ENCODE measurements at places on chromosomes 7 and 10.

- no peak for DNase-seq
These were observed 26.6 kb downstream of the APBB1IP start for GRCh38 chr10:26464632-26465280.

GRCh38 chr10:62384447-62385081, 10.4 kb downstream of the ZNF365 start:
- no peak for DNase-seq

DNA sequence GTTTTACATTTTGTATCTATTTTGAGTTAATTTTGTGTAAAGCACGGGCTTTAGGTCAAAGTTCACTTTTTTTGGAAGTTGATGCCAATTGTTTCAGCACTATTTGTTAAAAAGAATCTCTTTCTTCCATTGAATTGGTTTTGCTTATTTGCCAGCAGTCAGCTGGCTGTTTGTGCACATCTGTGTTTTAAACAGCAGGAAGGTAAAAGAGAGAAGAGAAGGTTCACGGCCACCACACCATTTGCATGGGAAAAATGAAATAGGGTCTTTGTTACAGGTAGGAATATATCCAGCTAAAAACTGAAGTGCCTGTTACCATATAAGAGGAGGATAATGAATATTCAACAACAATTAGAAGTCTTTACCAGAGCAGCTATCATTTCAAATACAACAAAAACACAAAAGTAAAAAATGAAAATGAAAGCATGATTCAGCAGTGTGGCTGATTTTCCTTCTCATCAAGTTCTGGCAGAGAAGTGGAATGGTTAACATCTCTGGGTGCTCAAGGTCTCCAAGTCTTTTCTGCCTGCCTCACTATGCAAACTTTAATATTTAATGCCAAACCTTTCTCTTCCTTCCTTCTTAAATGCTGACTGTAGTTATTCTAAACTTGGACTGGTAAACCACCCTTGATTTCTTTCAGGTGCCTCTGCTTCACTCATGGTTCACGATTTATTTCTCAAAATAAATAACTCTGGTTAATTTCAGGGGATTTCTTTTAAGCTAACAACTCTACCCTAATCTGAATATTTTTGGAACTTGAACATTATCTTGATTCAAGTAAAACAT, 841.5 kb downstream of the GRM8 start:
- DNase-seq, result no peak

DNA sequence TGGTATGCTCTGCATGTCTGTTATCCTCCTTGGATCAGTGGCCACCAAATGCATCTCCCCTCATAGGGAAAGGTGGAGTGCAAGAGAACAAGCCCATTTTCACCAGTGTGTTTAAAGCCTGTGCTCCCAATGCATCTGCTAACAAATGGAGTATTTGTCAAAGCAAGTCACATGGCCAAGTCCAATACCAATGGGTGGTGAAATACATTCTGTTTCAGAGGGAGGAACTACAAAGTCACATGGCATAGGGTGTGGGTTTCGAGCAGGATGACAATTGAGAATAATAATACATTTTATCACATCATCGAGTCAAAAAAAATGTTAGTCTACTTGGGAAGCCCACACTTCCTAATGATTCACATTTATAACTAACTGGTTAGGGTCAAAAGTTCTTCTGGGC, 62.7 kb downstream of the SUGCT start:
- DNase-seq, result no peak

DNA sequence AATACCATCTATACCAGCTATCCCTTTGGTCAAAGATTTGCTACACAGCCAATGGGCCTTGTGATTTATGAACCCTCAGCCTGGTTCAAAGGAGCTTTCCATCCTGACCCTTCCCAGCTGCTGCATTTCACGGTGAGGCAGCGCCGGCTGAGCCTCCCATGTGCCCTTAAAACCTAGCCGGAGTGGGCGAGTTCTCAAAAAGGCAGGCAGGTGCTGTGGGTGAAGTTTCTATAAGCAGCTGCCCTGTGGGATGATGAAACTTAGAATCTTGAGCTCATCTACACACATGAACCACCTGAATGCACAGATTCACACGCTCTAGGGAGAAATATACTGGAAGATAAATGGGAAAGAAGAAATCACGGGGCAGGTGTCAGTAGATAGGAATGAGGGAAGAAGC, 224.7 kb downstream of the MLLT10 start:
- no peak for DNase-seq

DNA sequence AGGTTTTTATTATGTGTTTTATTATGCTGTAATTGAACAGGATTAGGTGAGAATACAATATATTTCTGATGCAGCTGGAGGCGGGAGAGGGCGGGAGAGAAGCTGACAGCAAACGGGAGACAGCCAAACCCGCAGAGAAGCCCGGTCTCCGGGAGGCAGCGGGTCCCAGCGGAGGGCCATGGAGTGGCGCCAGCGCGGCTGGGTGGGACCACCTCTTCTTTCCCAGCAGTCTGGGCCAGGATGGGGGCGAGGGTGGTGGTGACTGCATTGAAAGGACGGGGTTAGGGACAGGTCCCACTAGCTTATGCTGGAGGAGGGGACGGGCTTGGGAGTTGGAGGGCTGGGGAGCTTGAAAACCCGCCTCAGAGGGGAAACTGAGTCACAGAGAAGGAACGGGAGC, 14.5 kb upstream of the KAZALD1 start:
- no peak for DNase-seq

- no peak for DNase-seq
These were observed 87.9 kb downstream of the SVIL start for GRCh38 chr10:29546773-29547313.

- DNase-seq, result no peak
These were observed 79.2 kb downstream of the CCDC3 start for GRCh38 chr10:12922117-12922900.

- no peak for DNase-seq
These were observed 25.3 kb upstream of the GALNT11 start for GRCh38 chr7:152000191-152000590.

GRCh38 chr10:50439806-50440205, 183.9 kb downstream of the SGMS1 start:
- no peak for DNase-seq

DNA sequence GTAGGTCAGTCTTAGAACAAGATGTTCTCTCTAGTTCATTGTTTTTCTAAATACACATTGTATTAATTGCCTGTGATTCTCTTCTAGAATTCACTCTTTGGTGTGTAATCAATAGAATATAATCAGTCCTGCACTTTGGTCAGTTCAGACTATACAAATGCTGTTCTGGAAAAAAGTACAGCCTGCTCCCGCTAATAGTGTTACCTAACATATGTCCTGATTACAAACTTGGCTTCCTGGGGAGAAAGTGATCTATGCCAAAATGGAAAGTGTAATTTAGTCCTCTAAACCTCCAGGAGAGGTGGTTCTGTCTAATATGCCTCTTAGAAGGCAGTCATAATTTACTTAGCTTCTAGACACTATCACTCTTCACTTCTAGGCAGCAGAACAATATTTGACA, 215.5 kb downstream of the SEMA3D start:
- DNase-seq, result no peak

DNA sequence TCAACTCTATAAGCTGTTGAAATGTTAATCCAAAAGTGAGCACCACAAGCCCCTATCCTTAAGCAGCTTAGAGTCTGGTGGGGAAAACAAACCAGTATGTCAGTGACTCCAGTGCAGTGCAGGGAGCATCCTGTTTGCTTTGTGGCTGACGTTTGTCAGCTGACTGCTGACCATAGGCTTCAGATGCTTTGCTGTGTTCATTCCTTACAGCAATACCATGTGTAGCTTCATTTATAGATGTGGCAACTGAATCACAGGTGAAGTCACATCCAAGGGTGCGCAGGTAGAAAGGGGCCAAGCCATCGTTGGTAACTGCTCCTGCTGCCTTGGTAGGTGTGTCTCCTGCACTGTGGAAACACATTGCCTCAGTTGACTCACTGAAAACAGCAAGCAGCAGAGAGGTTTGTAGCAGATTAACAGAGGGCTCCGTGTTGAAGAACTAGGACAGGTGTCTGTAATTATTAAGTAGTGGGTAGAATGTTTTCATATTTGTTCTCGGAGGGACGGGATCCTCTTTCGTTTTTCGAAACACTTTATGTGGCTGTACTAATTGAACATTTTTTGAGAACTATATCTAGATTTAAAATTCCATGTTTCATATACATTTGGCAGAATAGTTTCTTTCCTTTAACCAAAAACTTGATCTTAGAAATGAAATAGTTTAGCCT, 2.0 kb downstream of the INSIG1 start:
- DNase-seq, result no peak

DNA sequence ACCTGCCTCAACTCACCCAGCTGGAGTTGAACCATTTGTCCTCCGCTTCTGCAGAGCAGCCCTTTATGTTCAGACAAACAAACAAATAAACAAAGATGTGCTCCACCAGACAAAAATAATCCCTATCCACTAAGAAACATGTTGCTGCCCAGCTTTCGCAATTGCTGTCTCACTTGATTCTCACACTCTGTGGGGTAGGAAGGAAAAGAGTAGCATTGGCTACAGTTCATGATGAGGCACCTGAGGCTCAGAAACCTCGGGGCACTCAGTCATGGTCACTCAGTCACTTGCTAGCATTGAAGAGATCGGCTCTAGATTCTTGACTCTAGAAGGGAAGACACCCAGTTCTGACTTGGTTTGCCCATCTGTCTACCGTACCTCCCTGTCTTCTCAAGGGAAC, 88.0 kb upstream of the ZMIZ1 start:
- DNase-seq, result no peak

DNA sequence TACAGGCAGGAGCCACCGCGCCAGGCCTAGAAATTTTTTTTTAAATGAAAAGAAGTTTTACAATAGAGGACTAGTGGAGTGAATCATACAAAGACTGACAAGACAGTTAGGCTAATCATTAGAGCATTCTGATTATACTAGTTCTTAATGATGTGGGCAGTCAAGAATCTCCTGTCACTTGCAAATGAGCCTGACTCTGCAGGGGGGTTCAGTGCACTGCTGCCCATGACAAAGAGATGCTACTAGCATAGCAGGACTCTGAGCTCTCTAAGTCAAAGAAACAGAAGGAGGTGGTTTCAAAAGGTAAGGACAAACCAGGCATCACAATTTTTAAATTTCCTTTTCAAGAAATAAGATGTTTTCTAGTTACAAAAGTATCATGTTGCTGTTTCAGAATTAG, 59.0 kb downstream of the CCDC6 start:
- DNase-seq, result no peak

DNA sequence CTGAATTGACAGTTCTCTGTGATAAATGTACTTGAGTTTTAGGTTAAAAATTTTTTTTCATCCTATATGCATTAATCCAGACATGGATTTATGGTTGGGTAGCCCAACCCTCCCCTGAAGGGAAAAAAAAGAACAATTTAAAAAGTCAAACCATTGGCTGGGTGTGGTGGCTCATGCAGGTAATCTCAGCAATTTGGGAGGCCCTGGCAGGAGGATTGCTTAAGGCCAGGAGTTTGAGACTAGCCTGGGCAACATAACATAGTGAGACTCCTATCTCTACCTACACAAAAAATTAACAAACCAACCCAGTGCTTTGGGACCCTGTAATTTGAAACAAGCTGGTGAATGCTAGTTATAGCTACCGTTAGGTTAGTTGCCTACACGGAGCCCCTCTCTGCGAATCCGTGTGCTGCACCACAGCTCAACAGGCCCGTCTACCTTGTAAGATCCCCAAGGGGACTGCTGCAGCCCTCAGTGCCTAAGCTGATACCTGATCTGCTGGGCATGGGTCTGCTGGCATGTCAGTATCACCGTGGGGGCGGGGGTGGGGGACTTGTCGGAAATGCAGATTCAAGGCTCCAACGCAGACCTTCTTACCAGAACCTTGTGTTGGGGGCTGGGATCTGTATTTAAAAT, 32.8 kb downstream of the TSPAN14 start:
- DNase-seq, result no peak

DNA sequence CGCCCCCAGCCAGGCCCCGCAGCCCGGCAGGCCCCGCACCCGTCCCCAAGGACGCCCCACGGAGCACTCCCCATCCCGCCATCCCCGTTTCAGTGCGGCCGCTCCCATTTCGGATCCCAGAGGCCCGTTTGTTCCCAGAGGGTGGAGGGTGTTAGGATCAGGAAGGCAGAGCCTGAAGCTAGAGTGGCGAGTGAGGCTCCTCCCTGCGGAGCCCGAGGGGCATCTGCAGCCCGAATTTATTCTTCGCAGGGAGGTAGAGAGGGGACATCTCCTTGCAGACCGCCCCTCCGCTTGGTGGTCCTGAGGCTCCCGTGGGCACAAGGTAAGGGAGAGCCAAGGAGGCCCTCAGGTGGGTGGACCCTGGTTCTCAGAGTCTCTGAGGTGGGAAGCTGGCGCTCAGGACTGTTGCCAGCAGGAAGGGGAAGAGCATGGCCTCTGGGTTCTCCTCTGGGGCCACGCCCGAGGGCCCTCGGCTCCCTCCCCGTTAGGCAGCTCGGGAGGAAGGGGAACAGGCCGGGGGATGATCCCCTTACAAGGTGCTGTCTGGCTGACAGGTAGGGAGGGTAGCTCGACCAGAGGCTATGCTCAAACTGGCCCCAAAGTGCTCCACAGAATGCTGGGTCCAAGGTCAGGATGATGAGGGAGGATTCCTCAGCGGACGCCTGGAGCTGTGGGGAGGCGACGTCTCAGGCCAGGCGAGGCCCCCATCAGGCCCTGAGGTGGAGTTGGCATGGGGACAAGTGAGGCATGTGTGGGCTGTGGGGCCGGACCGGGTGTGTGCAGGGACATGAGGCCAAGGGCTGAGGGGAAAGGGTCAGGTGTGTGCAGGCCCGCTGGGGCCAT, 17.4 kb downstream of the POLL start:
- no peak for DNase-seq

DNA sequence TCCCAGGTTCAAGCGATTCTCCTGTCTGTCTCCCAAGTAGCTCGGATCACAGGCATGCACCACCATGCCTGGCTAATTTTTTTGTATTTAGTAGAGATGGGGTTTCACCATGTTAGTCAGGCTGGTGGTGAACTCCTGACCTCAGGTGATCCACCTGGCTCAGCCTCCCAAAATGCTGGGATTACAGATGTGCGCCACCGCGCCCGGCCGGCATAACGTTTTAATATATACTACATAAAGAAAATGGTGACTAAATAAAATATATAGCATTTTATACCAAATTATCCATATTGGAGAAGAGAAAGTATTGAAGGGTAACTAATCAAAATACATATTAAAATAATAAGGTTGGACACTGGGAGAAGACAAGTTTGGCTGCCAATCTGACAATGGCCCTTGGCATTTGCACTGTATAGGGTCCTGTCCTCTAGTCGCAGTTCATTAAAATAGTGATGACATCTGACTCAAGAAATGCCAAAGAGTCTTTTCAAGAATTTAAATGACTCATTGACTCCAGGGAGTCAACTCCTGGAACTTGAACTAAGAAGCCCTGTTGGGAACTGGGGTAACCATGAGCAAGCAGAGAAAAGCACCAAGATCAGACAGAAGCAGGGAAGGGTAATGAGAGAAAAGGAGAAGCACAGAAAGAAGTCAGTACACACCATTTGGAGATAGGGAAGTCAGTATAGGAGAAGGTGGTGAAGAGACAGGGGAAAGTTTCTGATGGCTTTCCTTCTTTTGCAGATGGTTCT, 91.1 kb downstream of the CH25H start:
- DNase-seq, result no peak

DNA sequence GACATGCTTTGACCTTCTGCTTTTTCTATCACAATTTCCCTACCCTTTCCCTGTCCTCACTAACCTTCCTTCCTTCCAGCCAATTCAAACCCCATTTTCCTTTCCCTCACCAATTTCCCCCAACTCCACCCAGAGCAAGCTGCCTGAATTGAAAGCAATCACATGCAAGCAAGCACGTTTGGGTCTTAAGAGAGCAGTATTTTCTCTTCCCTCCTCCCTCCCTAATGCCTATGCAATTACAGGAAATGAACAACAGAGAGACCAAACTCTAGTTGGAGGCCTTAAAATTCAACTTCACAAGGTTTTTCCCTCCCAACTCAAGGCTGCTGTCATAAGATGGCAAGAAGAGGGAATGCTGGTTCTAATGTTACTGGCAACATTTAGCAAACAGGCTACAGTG, 117.2 kb downstream of the MYOF start:
- DNase-seq, result no peak

All from heart right ventricle (tissue), 16 donors.